GM13976 (cell line): ENCODE measurements at places on chromosomes 2 and 18.

GRCh38 chr2:119222213-119222612 is 1.4 kb upstream of the STEAP3 start:
- no peak for DNase-seq

DNA sequence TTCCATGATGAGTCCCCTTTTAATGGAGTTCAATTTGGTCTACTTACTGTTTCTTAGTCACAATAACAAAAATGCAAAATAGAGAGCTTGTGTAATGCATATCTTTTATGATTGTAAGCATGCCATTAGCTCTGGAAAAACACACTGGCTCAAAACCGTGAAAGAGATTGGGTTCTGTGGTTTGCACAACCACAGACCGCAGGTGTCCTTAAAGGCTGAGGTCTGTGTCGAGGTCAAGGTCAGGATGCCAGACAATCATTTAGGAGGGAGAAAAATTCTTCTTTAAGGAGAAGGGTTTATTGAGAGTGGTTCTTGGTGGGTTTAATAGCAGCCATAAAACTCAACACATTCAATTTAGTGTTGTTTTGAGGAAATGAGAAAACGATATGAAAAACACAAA is 487.2 kb downstream of the GALR1 start:
- DNase-seq, result no peak

GRCh38 chr18:47949202-47949601 is 18.7 kb upstream of the SMAD2 start:
- no peak for DNase-seq

GRCh38 chr2:239293775-239294430 is 106.9 kb downstream of the HDAC4 start:
- DNase-seq, result peak; percentile 56
